ENCODE measurements at places on chromosomes 7 and 10.

GRCh38 chr10:5560817-5561703, 36.3 kb downstream of the CALML3 start:
- no peak for DNase-seq

GRCh38 chr7:158401295-158401694, 186.3 kb downstream of the PTPRN2 start:
- DNase-seq = no peak

DNA sequence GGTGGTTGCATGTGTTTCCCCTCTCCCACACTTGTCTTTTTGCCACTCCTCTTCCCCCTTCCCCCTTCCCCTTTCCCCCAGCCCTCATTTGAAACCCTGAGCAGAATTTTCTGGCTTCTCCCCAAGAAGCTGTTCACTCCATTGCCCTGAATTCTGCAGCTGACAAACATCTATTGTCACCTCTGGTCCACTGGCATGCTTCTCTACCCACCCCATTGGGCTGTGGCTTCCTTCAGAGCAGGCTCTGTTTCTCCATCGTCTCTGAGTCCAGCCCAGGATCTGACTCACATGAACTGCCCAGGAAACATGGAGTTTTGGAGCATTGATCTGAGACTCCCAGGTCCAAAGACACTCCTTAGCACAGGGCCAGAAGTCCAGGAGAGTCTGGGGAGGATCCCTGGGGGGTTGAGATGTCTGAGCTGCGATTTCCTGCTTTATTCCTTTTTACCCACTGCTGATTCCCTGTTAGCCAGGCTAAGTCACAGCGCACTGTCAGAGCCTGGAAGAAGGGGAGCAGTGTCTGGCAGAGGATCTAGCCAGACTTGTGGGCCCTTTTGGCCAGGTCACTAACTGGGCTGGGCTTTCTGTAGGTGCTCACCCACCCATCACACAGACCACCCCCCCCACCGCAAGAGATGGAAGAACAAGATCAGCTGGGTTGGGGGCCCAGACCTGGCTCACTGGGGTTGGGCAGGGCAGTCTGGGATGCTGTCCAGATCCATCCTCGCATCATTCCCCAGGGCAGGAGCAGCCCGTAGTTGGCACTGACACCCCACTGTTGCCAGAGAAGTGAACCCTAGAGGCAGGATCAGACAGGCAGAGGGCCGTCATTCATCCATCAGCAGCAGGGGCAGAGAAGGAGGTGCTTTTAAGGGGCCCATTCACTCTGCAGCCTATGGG, 3.5 kb downstream of the CHAT start:
- no peak for DNase-seq

DNA sequence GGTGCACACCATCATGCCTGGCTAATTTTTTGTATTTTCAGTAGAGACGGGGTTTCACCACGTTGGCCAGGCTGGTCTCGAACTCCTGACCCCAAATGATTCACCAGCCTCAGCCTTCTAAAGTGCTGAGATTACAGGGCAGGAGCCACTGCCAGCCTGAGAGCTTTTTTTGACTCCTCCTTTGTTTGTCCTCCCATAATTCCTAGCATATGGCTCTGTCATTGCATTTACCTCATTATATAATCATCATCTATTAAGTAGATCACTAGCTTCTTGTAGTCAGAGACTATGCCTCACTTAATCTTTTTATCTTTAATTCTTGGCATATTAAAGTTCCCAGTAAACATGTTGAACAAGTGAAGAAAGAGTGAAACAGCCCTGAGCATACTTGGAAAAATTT, 82.1 kb downstream of the CPEB3 start:
- no peak for DNase-seq

DNA sequence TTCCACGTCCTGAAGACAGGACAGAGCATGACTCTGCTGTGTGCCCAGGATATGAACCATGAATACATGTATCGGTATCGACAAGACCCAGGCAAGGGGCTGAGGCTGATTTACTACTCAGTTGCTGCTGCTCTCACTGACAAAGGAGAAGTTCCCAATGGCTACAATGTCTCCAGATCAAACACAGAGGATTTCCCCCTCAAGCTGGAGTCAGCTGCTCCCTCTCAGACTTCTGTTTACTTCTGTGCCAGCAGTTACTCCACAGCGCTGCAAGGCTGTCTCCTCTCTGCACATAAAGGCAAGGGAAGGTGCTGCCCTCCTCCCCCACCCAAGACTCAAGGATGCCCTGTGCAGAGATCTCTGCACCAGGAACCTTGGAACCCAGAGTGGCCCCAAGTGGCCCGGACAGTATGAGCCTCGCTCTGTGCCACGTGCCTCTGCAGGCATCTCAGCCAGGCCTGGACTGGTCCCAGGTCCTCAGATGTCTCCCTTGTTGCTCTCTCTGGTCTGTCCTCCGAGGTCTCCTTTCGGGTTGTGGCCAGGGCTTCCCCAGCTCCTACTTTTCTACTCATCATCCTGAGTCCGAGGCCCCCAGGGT, 230.3 kb upstream of the PRSS58 start:
- no peak for DNase-seq
